HS-27A (cell line): ENCODE measurements at places on chromosomes 7 and 10.

DNA sequence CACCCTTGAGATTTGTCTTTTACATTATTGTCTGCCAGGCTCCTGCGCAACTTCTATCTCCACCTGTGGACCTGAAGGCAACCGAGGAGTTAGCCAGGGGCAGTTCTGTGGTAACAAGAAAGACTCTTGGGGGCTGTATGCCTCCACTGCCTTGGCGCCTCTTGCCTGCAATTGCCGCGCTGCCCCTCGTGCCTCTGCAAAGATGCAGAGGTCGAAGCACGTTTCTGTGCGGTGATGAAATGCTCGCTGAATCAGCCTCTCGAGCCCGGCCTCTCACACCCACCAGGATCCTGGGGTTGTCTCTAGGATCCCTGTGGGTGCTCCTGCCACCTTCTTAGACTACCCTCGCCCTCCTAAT, 486 bp upstream of the LHFPL3 start:
- no peak for DNase-seq

- no peak for DNase-seq
Observed at GRCh38 chr7:134018306-134018705, 108.8 kb upstream of the LRGUK start.

GRCh38 chr7:47653550-47654411, 71.9 kb upstream of the TNS3 start:
- DNase-seq: no peak

DNA sequence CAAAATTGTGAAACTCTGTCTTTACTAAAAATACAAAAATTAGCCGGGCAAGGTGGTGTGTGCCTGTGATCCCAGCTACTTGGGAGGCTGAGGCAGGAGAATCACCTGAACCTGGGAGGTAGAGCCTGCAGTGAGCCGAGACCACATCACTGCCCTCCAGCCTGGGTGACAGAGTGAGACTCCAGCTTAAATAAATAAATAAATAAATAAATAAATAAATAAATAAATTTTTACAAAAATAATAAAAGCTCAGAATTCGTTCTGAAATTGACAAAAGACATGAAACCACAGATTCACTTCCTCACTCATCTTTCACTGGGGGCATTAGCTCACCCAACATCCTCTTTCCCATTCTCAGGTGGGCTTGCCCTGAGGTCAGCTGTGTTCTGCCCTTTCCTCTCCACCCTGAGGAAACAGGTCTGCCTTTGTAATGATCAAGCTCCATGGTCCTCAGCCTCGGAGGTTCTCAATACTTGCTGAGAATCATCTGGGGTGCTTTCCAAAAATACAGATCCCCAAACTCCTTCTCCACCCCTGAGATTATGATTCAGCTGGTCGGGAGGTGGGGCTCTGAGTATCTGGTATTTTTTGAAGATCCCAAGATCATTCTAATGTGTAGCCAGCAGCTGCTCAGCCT, 29.2 kb upstream of the APBB1IP start:
- DNase-seq: no peak

DNA sequence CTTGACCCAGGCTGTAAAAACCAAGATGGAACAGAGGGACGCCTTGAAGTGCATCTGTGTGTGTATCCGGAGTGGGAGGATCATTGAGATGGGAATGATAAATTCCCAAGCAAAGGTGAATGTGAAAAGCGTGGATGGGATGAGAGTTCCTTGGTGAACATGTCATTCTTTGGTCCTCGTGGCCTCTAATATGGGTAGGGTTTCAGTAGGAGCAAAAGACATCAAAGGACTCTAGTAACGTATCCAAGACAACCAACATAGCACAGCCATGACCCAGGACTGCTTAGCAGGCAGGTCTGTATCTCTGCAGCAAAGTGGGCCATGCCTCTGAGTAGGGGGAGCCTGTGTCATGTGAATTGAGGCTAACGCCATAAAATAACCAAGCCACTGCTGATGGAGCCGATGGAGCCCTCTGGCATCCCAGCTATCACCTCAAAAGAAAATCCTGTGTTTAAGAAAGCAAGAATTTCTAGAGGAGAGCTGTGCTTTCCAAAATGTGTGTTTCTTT, 98.6 kb downstream of the CCDC3 start:
- no peak for DNase-seq

DNA sequence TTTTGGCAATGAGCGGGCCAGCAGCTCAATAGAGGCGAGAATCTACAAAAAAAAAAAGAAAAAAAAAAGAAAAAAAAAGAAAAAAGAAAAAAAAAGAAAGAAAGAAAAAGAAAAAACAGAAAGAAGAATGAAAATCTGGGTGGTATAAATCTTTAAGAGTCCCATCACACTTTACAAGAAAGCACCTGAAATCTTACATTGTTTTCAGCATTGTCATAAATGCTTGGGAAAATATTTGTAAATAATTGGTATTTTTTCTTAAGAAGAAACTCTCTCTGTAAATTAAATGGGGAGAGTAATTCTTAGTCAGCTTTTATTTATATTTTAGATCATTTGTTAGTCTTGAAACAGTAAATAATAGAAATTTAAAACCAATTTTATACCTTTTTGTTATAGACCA, 38.2 kb downstream of the NDUFB2 start:
- DNase-seq: no peak

DNA sequence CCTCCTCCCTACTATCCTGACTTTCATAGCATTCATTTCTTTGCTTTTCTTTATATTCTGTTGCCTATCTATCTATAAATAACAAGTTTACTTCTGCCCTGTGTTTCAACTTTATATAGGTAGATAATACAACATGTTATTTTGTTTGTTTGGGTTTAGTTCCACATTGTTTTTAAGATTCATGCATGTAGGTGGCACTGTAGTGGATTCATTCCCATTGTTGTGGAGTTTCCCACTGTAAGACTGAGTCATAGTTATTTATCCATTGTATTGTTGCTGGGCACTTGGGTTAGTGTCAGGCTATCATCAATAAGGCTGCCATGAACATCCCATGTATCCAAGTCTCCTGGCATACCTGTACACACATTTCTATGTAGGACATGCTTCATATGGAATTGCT, 127.7 kb downstream of the ARHGAP22 start:
- no peak for DNase-seq

- no peak for DNase-seq
Observed at GRCh38 chr7:14235056-14235455, 245.6 kb upstream of the ETV1 start.

DNA sequence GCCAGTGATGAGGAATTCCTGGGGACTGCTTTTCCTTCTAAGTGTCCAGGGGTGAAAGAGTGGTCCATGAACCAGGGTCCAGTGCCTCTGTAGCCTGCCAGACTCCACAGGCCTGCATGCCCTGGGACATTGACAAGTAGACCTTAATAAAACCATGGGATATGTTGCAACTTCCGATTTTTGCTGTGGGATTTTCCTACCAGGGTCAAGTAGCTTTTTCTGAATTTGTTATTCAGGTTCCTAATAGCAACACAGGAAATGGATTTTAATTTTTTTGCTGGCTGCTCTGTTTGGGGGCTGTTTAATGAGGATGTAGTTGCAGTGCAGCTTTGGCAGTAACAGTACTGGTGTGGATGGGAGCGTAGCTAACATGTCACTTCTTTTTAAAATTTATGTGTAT, 42.1 kb downstream of the WBP1L start:
- no peak for DNase-seq

GRCh38 chr7:127021019-127021738, 231.6 kb downstream of the GRM8 start:
- DNase-seq: no peak
